ENCODE measurements at places on chromosomes 3 and 15.

GRCh38 chr3:55189359-55189801, 261.5 kb upstream of the LRTM1 start:
- no peak for DNase-seq

DNA sequence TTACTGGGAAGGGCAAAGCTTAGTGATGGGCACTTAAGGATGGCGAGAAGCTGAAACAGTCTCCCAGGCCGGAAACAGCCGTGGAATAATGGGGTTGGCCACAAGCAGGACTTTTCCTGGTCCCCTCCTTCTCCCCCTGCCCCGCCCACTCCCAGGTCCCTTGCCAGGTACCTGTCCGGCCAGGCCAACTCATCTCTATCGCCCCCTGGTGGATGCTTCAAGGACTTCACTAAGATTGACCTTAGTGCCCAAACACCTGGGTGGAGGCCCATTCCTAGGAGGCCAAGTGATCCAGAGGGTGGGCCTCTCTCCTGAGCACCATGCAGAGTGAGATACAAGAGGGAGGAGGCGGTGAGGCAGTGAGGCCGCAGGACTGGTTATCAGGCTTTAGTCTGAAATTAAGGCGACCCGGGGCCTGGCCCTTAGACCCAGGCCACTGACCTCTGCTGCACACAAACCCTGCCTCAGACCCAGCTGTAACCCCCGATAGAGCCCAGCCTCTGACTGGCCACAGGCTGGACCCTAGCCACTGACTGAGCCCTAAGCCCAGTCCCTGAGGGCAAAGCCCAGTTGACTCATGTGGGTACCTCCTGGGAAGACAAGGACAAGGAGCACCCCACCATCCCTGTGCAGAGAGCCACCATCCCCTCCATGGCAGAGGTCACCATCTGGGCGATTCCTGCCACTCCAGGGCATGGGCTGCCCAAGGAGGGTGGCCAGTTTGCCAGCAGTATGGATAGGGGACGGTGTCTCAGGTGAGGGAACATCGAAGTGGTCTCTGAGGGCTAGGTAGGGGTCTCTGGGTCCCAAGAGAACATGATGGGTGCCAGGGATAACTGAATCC, 37.6 kb downstream of the VIPR1 start:
- no peak for DNase-seq

GRCh38 chr3:18238746-18239331, 186.3 kb downstream of the SATB1 start:
- DNase-seq, result no peak

DNA sequence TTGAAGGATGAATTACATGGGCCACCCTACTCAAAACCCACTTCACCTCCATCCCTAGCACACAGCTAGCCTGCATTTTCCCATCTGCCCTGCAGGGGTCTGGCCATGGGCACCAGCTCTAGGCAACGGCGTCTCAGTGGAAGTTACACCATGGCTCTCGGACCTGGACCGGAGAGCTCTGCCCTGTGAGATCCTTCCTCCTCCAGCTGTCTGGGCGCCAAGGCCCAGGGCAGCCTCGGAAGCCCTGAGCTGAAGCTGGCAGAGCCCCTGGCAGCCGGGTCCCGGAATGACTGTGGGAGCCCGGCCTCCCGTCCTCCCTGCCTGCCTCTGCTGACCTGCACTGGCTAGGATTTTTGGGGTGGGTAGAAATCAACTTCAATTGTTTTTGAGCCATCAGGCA, 98.9 kb downstream of the CHSY1 start:
- no peak for DNase-seq

DNA sequence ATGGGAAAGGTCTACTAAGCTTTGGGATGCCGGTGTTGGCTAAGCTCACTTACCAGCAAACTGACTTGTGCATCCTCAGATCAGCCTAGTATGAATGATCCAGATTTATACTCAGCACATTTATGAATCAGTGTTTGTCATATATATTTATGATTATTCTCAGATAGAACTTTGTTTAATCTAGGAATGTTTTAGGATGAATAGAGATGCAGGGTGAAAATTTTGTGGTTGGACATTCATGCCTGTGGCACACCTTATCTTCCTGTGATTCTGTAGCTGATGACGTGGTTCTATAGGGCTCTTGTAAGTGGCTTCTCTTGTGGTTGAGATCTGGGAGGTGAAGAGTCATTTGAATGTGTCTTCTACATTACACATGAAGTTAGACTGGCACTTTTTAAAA, 11.4 kb downstream of the CDIN1 start:
- no peak for DNase-seq

DNA sequence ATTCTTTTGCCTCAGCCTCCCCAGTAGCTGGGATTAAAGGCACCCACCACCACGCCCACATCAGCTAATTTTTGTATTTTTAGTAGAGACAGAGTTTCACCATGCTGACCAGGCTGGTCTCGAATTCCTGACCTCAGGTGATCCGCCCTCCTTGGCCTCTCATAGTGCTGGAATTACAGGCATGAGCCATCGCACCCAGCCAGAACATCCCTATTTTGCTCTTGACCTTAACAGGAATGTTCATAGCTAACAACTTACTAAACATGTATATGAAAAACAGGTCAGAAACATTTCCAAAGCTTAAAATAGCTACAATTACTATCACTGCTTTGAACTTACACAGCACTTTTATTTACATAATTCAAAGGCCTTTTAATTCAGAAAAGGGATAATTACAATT, 33.7 kb downstream of the UQCC5 start:
- no peak for DNase-seq

- DNase-seq, result no peak
These were observed 149.9 kb upstream of the NR2E3 start for GRCh38 chr15:71660501-71660900.

- DNase-seq, result no peak
These were observed 6.9 kb upstream of the CAPN3 start for GRCh38 chr15:42352401-42352800.

DNA sequence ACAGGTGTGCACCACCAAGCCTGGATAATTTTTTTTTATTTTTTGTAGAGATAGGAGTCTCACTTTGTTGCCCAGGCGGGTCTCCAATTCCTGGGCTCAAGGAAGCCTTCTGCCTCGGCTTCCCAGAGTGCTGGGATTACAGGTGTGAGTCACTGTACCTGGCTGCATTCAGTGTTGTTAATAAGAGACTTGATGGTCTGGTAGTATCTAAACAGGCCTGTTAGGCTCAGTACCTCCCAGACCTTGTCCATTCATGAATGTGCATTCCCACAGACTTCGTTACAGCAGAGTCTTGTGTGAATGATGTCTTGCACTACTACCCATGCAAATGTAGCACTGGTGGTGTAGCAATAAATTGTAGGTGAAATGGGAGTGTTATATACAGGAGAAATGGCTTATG, 17.7 kb downstream of the CMTM8 start:
- DNase-seq, result no peak

- DNase-seq, result no peak
These were observed 58.0 kb downstream of the CGGBP1 start for GRCh38 chr3:88000853-88001252.

- DNase-seq, result no peak
These were observed 31.5 kb downstream of the NR1D2 start for GRCh38 chr3:23976555-23976954.

DNA sequence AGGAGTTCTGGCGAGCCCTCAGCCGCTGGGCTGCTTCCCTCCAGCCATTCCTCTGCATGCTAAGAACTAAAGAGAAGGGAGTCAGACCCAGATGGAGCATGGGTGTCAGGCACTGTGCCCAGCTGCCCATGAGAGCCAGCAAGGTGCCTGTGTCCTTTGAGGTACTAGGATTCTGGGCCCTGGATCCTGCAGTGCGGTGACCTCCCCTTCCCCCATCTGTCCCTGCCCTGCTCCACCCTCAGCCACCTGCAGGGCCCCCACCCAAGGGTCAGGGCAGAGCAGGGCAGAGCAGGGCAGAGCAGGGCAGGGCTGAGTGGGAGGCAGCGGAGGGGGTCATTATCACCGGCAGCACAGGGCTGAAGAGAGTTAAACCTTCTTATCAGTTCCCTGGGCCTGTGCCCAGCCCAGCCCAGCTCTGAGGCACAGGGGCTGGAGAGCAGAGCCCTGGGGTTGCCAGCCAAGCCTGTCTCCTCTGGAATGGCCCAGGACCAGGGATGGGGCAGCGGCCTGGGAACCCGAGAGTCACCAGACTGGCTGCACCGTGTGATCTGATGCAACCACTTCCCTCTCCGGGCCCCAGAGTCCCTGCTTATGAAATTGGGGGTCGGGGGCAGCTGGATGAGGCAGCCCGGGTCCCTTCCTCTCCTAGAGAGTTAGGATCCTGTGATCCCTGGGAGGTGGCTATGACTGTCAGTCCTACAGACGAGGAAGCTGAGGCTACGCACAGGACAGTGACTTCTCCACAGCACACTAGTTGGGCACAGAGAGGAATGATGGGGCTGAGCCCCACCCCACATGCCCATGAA, 17.3 kb downstream of the ZDHHC19 start:
- DNase-seq, result no peak

GRCh38 chr15:45205192-45205591, 17.4 kb upstream of the SHF start:
- no peak for DNase-seq

GRCh38 chr3:123789760-123790159, 94.4 kb downstream of the MYLK start:
- DNase-seq, result no peak

DNA sequence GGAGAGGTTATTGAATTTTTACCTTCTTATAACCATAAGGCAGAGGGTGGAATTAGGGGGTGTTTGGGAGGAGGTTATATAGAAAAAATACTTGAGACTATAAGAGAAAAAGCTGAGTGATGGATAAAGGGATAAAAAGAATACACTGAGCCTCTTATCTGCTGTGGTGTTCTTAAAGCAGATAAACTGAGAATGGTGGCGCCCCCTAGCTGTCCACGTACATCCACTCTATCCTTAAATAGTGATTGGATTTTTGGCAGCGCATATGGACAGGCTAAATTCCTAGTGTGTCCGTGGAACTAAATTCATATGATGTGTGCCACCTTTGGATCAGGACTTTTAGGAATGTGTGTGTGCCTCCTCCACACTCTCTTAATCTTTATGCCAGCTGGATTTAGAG, 121.1 kb downstream of the OXSM start:
- no peak for DNase-seq

DNA sequence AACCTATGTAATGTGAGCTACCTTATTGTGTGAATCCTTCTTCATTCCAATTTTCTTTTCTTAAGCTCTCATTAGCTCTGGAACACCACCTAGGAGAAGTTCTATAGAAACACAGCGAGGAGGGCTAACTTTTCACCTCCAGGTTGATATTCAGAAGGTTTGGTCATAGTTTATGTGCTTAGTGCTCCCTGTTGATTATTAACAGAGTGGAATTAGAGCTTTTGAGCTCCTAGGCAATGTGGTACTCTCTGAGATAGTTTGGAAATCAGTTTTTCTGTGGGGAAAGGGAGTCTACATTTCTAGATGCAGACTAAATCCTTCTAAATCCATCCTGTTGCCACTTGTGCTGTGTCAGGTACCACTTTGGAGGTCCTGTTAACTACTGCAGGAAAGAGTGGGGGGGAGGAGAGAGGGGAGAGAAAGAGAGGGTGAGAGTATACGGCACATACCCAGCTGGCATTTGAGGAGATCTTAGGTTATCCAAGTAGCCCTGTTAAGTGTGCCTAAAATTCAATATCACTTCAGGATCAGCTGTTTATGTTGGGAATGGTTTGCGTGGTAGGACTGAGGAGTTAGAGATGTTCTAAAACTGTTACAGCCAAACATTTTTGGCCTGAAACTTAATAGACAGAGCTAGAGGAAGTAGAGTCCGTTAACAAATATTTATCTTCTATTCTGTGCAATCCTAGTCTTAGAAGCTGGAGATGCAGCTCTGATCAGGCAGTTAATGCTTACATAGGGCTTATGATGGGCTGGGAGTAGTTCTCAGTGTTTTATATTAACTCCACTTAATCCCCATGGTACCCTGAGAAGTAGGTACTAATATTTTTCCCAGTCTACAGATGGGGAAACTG, 117.5 kb upstream of the PROK2 start:
- no peak for DNase-seq

DNA sequence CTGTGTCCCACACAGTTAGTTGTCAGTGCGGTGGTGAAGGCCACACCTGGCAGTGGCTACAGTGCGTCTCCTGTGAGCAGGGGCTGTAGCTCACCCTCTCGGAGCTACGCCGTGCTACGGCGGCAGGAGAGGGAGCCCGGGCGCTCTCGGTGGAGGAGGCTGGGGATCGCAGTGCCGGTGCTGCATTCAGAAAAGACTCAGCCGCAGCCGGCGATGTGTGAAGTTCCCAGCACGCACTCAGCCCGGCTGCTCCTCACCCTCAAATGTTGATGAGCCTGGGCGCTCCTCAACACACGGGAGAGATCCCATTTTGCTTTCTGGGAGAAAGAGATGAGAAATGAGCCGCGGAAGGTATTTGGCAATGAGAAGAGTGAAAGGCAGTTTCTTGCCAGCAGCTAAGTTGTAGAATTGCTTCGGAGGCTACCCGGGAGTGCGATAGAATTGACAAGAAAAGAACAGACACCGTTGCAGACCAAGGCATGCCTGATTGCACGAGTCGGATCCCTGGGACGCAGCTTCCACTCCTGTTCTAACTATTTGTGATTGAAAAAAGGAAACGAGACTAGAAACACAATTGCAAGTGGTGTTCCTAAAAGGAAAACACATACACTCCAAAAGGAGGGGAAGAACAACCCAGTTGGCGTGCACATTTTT, at the start of gene UNC13C:
TSS of gene UNC13C (plus strand) at position 189 of the 654 bp plus-strand sequence. CDS start 34,463 bp downstream, outside the sequence.
- no peak for DNase-seq

GRCh38 chr3:136237103-136237502, 13.0 kb upstream of the PCCB start:
- DNase-seq, result no peak

DNA sequence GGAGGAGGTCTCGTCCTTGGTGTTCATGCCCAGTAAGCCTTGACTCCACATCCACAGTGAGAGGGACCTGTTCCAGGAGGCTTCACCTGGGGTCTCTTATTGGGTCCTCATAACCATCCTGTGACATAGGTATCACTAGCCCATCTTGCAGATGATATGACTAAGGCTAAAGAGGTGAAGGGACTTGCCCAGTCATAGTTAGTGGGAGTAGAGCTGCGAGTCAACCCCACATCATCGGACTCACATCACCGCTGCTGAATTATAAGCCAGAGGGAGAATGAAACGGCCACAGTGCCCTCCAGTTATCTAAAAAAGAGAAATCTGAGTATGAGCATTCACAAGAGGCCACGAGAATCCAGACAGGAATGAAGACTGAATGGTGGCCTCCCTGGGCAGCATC, 66.0 kb downstream of the MESD start:
- no peak for DNase-seq

DNA sequence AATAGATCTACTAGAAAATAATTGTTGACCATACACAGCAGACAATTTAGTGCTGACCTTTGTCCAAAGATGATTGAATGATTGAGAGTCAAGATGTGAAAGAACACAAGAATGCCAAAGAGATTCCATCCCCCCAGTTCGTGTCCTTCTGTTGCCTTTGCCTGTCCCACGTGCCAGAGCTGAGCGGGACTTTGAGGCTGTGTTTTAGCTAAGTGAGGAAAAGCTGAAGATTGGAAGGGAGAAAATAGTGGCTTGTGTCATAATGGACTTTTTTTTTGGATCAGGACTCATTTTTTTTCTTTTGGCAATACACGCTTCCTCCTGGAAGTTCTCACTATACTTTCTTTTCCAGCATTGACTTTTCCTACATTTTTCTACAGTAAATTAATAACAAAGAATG, 206.6 kb upstream of the MDFIC2 start:
- DNase-seq, result no peak

- no peak for DNase-seq
These were observed 33.0 kb downstream of the BLM start for GRCh38 chr15:90750186-90750585.

Measured in NCI-H1417 treated with DMSO at 0.1 percent for 48 hours (cell line).